ENCODE measurements at places on chromosomes 5 and 9. TPM values are rescaled to one million over a fixed set of nuclear protein-coding genes. Genes with fewer than 3 reads are reported as not detected.

- no peaks in the 10 kb centered on the region for H3K36me3 ChIP-seq
- H3K27ac ChIP-seq: no peak overlapping the region
- H3K4me1 ChIP-seq: no peaks in the 10 kb centered on the region
- no peak overlapping the region for H3K4me3 ChIP-seq
- DNase-seq: no peak
These were observed 15.0 kb downstream of the SIT1 start for GRCh38 chr9:35635730-35636129.

DNA sequence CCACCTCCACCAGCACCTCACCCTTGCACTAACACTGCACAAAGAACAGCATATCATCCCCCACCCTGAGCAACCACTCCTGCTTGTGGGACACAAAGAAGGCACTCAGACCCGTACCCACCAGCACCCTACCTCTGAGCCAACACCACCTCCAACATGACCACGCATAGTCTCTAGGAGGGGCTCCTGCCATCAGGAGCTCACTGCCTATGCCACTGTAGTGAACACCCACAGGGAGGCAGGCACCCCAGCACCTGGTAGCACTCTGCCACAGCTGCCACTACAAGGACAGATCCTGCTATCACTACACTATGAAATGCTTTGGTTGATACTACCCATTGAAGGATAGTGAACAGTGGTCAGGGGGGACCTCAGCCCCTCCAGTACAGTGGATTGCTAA lies 395.6 kb upstream of the GRAMD2B start:
- H3K27ac ChIP-seq: no peak overlapping the region
- H3K36me3 ChIP-seq: no peaks in the 10 kb centered on the region
- no peaks in the 10 kb centered on the region for H3K4me1 ChIP-seq
- DNase-seq: no peak
- no peaks in the 10 kb centered on the region for H3K27me3 ChIP-seq

Gene PTPDC1
- 12.9 TPM for total RNA-seq

Gene UCK1
- total RNA-seq: 24.5 TPM
